ENCODE measurements at places on chromosomes 16 and 17. TPM values are rescaled to one million over a fixed set of nuclear protein-coding genes. Genes with fewer than 3 reads are reported as not detected.
A peak's percentile ranks its signal among the peaks of the same experiment; 100 is the strongest.

SRL gene
- 0.07 TPM for polyA plus RNA-seq

DNA sequence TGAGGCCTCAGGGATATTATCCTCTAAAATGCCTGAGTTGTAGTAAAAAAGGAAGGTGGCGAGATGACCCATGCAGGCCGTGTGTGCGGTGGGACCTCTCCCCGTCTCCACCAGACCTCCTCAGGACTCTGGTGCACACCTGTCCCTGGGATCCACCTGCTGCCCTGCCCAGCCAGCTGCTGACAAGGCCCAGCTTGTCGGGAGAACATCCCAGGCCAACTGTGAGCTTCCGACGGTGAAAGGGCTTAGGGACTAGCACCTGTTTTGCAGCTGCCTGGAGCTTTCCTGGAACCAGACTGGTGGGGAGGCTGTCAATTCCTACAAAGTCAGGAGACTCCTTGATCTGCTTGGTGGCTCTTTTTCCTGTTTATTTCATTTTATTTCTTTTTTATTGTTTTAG is 11.6 kb downstream of the IL34 start:
- DNase-seq: no peak

GRCh38 chr17:76088041-76088867 is 9.3 kb downstream of the ZACN start:
- DNase-seq: no peak

CCL13 gene
- 1.7 TPM for polyA plus RNA-seq

- peak; percentile 25 for DNase-seq
Observed at GRCh38 chr17:45006927-45007461, 38.9 kb upstream of the C1QL1 start.

DNA sequence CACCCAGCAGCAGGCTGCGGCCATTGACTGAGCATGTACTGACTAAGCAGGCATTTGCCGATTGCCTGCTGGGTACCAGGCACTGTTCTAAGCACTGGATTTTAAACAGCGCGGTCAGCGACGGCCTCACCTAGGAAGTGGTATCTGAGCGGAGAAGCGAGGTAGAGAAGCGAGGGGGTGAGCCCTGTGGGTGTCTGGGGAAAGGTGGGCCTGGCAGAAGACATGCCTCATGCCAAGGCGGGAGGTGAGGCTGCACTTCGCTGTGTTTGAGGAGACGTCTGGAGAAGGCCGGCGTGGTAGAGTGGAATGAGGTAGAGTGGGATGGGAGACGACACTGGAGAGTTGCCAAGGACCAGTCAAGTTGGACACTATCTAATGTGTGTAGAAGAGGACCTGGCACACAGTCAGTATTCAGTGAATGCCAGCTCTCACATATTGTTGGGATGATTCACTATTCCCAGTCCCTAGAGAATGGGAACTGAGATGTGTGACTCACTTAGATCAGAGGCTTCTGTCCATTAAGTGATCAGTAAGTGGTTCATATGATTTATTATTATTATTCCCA is 14.4 kb downstream of the SYCE1L start:
- DNase-seq: peak; percentile 97

DNA sequence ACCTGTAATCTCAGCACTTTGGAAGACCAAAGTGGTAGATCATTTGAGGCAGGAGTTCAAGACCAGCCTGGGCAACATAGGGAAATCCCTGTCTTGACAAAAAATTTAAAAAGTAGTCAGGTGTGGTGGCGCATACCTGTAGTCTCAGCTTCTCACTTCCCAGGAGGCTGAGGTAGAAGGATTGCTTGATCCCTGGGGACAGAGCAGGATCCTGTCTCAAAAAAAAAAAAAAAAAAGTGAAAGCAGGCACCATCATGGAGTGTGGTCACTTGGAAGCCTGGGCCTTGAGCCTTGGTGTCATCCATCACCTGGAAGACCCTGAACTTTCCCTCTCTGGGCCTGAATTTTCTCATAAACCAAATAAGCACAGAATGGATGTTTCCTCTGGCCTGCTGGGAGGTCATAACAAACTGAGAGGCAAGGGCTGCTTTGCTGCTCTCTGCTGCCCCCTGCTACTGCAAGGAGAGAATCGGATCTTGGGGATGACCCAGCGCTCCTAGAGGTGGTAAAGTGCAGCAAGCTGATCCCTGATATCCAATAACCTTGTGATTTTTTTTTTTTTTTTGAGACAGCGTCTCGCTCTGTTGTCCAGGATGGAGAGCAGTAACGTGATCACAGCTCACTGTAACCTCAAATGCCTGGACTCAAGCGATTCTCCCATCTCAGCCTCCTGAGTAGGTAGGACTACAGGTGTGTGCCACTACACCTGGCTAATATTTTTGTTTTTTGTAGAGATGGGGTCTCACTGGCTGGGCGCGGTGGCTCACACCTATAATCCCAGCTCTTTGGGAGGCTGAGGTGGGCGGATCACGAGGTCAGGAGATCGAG is 75.9 kb upstream of the RNU2-1 start:
- DNase-seq: no peak

GRCh38 chr17:72111336-72111923 is 9.4 kb upstream of the SOX9 start:
- no peak for DNase-seq

CMTM2 gene
- not detected for polyA plus RNA-seq
